Natural killer cell (primary cell): ENCODE measurements at places on chromosomes 7 and 10. TPM values are rescaled to one million over a fixed set of nuclear protein-coding genes. Genes with fewer than 3 reads are reported as not detected.

CYP2C19 gene
- not detected for total RNA-seq

ABCB1 gene
- 99.5 TPM for total RNA-seq

NPSR1 gene
- total RNA-seq: not detected

PODXL gene
- 0.88 TPM for total RNA-seq

GIMAP4 gene
- total RNA-seq: 215 TPM

DLX6 gene
- total RNA-seq: not detected

NANOS1 gene
- 0.09 TPM for total RNA-seq

GPC2 gene
- total RNA-seq: 2.4 TPM

PFKFB3 gene
- total RNA-seq: 59.7 TPM

RAB11FIP2 gene
- total RNA-seq: 37.1 TPM

TAS2R5 gene
- total RNA-seq: 0.75 TPM

CDHR3 gene
- 12.4 TPM for total RNA-seq

STAG3 gene
- 5.6 TPM for total RNA-seq

GATA3 gene
- total RNA-seq: 68.8 TPM

SPDYE1 gene
- 0.24 TPM for total RNA-seq

TMEM236 gene
- total RNA-seq: 0.16 TPM

SEC61G gene
- total RNA-seq: 54.1 TPM

CPA1 gene
- total RNA-seq: not detected

MRLN gene
- not detected for total RNA-seq

ZPBP gene
- total RNA-seq: not detected

OR2A1 gene
- total RNA-seq: not detected

CPA4 gene
- total RNA-seq: not detected

PWWP2B gene
- total RNA-seq: 29.5 TPM

THSD7A gene
- total RNA-seq: not detected
